ENCODE measurements at places on chromosomes 16 and 17. TPM values are rescaled to one million over a fixed set of nuclear protein-coding genes. Genes with fewer than 3 reads are reported as not detected.

GRCh38 chr17:16215002-16215272 is 397 bp downstream of the NCOR1 start:
- peak; percentile 55 for DNase-seq

- peak; percentile 38 for DNase-seq
These were observed at the start of gene P4HB for GRCh38 chr17:81859906-81860755. Gene P4HB (minus strand): TSS chr17:81860535. CDS start chr17:81860471, 64 bp downstream.

Gene CDH5
- 312 TPM for total RNA-seq

DNA sequence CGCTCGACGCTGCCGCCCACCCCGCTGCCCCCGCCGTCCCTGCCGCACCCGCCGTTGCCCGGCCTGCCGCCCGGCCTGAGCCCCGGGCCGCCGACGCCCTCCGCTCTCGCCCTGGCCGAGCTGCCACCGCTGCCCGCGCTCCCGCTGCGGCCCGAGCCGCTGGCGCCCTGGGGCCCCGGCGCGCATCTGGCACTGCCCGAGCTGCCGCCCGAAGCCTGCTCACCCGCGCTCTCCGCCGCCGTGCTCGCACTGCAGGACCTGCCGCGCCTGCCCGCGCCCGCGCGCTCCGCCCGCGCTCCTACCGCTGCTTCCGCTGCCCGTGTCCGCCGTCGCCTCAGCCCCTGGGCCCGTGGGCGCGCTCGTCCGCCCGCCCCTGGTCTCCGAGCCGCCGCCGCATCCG is 8.4 kb upstream of the CLDN9 start:
- no peak for DNase-seq

DNA sequence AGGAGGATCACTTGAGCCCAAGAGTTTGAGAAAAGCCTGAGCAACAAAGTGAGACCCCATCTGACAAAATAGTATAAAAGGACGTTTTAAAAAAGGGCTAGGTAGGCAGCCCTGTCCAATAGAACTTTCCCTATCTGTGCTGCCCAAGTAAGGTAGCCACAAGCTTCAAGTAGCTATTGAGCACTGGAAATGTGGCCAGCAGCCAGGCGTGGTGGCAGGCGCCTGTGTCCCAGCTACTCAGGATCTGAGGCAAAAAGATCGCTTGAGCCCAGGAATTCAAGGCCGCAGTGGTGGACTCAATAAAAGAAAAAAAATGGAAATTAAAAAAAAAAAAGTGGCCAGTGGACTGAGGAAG is 1.5 kb upstream of the NQO1 start:
- no peak for DNase-seq

Gene CHST5
- total RNA-seq: not detected

DNA sequence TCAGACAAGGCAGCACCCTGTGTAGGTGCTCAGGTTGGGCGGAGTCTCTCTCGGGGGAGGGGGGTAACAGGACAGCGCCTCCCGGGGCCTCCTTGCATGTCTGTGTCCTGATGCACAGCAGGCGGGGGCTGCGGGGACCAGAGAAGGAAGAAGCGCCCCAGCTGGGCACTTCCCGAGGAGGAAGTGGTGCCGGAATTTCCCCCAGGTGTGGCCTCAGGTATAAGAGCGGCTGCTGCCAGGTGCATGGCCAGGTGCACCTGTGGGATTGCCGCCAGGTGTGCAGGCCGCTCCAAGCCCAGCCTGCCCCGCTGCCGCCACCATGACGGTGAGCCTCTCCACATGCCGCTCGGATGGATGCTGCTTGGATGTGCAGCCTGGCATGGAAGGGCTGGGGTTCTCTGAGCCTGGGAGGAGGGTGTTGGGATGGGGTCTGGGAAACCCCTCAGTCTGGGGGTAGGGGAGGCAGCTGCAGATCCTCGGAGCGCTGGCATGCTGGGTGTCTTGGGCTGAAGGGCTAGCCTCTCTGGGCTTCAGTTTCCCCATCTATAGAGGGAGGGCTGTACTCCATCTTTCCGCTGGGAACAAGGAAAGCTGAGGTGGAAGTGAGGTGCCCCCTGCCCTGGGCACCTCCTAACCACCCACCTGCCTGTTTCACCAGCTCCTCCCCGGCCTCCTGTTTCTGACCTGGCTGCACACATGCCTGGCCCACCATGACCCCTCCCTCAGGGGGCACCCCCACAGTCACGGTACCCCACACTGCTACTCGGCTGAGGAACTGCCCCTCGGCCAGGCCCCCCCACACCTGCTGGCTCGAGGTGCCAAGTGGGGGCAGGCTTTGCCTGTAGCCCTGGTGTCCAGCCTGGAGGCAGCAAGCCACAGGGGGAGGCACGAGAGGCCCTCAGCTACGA is at the start of gene IL17C:
Gene IL17C (plus strand): TSS at position 250 of the 908 bp plus-strand sequence. CDS start 70 bp downstream, at position 320.
- DNase-seq: no peak

Gene CAVIN1
- 342 TPM for total RNA-seq

GRCh38 chr16:24018485-24018884 is 182.7 kb downstream of the PRKCB start:
- no peak for DNase-seq
